ENCODE measurements at places on chromosomes 16 and 17. TPM values are rescaled to one million over a fixed set of nuclear protein-coding genes. Genes with fewer than 3 reads are reported as not detected.

Gene MYH1
- 13.9 TPM for polyA plus RNA-seq

Gene IRX3
- polyA plus RNA-seq: 15.4 TPM

Gene MT4
- not detected for polyA plus RNA-seq

Gene EFNB3
- 4.5 TPM for polyA plus RNA-seq

Gene DHRS13
- polyA plus RNA-seq: 5.3 TPM

Gene TXNL4B
- polyA plus RNA-seq: 9.0 TPM

Gene C17orf100
- 4.8 TPM for polyA plus RNA-seq

Gene CLEC10A
- 1.2 TPM for polyA plus RNA-seq

Gene SNTB2
- polyA plus RNA-seq: 17.6 TPM

Gene OR2C1
- 0.24 TPM for polyA plus RNA-seq

All from muscle of back (tissue), 13 donors.